ENCODE measurements at places on chromosomes 16 and 17.

DNA sequence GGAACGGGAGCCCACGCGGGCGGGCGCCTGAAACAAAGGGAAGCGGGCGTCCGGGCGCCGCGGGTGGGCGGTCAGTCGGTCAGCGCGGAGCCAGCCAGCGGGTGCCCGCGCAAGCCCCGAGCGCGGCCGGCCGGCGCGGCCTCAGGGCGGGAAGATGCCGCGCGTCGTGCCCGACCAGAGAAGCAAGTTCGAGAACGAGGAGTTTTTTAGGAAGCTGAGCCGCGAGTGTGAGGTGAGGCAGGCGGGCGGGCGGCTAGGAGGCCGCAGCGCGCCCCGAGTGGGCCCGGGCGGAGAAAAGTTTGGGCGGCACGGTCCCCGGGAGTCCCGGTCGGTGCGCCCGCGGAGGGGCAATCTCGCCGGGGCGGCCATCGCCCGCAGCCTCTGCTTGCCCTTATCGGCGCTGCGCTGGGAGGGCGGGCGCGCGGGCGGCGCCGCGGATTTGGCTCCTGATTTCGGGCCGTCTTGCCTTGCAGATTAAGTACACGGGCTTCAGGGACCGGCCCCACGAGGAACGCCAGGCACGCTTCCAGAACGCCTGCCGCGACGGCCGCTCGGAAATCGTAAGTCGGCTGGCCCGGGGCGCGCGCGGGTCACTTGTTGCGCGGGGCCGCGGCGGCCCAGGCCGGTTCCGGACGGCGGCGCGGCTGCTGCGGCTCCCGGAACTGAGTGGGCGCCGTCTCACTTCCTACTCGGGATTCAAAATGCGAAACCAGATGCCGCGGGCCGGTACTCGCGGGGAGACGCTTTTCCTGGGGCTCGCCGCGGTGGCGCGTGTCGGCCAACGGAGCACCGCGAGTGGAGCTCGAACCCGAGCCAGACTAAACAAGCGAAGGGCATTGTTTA is 526 bp downstream of the CBFB start:
- peak; percentile 61 for DNase-seq

GRCh38 chr17:14351493-14351892 is 50.6 kb downstream of the HS3ST3B1 start:
- DNase-seq = no peak

GRCh38 chr16:81513204-81514040 is 68.8 kb downstream of the CMIP start:
- DNase-seq = no peak

DNA sequence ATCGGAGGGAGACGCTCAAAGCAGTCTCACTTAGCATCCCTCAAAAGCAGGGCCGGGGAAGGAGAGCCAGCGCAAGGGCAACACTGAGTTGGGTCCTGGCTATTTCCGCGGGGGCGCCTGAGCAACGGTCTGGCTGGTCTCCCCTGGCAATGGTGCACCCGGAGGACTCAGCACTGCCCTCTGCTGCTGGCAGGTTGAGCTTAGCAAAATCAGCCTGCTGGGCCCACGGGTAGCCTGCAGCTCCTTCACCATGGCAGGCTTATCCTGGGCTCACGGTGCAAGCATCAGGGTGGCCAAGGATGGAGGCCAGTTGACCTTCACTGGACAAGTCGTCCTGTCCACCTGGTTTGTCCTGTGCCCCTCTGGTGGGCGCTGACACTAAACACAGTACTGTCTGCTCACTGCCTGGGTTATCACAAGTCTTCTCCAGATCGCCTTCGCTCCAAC is 14.4 kb upstream of the ALDH3A1 start:
- DNase-seq = peak; percentile 66

DNA sequence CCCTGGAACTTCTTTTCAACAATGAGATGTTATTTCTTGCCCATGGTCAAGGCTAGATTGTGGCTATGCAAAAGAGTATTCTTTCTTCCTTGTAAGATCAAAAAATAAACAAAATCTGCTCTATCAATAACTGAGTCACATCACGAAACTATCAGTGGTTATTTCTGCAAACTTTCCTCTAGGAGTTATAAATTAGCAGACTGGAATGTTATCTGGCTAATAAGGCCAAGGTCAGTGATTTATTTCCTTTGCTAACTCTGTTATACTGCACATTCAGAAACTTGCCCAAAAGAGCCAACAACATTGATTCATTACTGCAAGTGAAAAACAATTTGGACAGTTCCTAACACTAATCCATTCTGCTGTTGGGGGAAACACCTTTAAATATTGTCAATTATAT is 5.0 kb downstream of the ARL6IP1 start:
- no peak for DNase-seq

DNA sequence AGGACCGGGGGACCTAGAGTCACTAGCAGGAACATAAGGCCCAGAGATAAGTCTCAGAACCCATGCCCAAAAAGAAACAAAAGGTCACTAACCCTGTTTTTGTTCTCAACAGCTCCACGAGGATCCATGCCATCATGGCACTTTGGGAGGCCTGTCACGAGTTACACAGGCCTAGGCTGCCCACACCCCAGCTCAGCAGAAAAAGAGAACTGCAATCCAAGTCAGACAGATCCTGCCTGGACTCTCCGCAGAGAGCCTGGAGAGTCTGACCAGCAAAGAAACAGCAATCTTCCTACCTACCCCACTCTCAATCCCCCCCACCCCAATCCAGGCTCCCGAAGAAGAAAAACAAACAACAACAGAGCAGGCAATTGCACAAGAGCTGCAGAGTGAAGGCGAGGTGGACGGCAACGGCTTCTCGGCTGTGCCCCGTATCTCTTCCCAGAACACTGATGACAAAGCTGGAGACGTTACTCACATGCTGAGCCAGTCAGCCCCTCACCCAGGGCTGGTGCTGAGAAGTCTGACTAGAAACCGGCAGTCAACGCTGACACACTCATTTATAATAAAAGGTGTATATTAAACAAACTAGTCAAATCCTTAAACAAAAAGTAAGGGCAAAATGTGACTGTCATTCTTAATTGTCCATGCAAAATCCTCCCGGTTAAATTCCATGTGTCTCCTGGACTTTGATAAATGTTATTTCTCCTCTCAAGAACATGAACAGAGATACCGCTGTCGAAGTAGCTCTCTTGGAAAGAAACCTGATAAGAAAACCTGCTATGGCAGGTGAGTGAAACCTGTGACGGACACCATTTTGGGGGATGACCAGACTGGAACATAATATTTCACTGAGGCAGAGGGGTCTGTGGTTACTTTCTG is 89.3 kb downstream of the SMG6 start:
- DNase-seq = peak; percentile 29

DNA sequence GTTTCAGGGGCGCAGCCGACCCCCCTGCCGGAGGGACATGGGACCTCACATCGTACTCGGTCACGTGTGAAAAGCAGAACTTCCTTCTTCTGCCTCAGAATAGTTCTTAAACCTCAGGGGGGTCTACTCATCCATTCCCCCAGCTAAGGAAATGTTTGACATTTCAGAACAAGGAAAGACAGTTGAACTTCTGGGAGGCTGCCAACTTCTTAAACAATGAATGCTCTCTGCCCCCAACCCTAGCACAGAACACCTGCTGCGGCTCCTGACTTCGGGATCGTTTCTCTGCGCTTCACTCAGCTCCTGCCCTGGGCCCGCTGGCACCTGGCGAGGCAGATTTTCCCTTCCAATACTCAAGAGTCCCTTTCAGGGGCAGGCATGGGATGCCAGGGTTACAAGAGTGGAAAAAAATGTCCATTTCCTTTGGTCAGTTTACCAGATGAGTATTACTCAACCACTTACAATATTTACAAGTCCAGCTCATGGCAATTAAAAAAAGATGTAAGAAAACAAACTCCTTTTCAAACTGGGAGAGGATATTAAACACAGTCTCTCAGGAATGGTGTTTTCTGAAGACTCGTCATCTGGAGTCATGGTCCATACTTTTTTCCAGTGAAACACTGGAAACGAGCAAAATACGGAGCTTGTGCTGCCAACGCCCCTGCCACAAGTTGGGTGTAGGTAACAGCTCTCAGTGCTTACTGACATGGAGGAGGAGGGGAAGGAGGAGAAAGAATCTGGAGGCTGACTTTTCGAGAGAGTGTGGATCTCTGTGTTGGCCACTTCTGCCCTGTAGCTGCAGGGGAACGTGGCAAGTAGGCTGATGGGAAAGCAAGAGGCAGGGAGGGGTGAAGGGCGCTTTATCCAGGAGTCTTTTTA is 235.7 kb downstream of the NTN1 start:
- no peak for DNase-seq

GRCh38 chr17:72906306-72906705 is 186.2 kb downstream of the SLC39A11 start:
- DNase-seq = no peak

DNA sequence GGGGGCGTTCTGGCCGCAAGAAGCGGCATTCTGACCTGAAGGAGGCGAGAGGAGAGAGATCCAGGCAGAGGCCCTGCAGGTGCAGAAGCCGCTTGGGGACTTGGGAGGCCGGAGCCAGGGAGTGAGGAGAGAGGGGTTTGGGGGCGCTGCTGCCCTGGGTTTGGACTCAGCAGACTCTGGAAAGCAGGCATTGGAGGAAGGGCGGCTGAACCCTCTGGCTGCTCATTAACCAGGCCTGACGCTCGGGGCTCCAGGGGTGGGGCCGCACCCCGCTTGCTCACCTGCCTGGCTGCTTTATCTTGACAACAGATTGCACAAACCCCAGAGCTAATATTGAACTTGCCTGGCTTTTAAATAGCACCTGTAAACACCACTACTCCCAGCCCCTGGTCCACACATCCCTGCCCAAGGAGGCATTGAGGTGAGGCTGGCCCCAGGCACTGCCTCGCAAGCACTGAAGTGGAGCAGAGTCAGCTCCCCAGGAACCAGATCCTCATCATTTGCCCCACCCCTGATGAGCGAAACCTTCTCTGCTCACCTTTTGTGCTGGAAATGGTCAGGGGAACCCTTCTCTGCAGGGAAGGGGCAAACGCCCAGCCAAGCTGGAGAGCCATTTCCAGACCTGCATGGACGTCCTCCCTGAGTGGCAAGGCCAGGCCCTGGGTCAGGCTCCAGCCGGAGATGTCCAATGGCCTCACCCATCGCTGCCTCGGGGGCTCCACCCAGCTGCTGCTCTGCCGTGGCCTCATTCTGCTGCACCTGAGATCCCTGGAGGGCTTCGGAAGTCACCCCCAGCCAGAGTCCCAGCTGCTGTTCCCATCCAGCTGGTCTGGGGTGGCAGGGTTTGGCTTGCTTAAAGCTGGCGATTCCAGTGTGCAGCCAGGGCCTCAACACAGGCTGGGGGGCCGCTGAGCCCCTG is 190.2 kb upstream of the GSE1 start:
- DNase-seq = no peak

DNA sequence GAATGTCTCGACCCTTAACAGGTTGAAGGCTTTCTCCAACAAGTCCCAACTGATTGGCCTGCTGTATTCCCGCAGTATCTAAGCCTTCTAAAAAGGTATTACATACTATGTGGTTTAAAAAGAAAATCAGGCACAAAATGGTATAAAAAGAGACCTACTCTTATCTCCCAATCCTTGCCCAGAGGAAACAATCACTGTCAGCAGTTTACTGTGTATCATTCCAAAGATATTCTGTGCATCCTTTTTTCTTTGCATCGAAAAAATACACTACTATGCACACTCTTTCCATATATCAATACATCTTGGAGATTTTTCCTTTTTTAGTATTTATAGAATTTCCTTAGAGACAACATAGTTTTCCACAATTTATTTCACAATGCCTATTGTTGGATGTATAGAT is 118.8 kb upstream of the TBX2 start:
- DNase-seq = no peak

- DNase-seq = peak; percentile 89
Observed at GRCh38 chr16:3364774-3365427, 9.2 kb downstream of the OR2C1 start.

Data from activated naive CD4-positive, alpha-beta T cell treated with anti-CD3 and anti-CD28 coated beads, Interleukin-2, amount 50 U/mL, for 16 hours (primary cell).